ENCODE measurements at places on chromosomes 7 and 10.
A peak's percentile ranks its signal among the peaks of the same experiment; 100 is the strongest.

GRCh38 chr7:23491502-23491901 is 21.2 kb upstream of the IGF2BP3 start:
- DNase-seq, result no peak

DNA sequence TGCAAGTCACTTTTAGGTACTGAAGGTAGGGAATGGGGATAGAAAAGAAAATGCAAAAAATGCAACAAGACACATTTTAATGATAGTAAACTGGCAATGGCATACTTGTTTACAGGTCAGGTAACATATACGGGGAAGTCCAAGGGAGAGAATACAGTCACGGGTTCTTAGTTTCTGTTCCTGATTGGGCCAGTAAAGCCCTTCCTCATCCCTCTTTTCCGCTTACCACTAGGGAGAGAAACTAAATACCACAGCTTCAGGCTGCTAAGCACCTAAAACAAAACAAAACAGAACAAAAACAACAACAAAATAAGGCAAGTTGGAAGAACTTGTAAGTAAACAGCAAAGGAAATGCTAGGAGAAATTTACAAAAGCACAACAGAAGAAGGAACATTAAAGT is 65.2 kb upstream of the OGDHL start:
- no peak for DNase-seq

- DNase-seq, result peak; percentile 52
These were observed 42.1 kb downstream of the FAM53B start for GRCh38 chr10:124701881-124702656.

DNA sequence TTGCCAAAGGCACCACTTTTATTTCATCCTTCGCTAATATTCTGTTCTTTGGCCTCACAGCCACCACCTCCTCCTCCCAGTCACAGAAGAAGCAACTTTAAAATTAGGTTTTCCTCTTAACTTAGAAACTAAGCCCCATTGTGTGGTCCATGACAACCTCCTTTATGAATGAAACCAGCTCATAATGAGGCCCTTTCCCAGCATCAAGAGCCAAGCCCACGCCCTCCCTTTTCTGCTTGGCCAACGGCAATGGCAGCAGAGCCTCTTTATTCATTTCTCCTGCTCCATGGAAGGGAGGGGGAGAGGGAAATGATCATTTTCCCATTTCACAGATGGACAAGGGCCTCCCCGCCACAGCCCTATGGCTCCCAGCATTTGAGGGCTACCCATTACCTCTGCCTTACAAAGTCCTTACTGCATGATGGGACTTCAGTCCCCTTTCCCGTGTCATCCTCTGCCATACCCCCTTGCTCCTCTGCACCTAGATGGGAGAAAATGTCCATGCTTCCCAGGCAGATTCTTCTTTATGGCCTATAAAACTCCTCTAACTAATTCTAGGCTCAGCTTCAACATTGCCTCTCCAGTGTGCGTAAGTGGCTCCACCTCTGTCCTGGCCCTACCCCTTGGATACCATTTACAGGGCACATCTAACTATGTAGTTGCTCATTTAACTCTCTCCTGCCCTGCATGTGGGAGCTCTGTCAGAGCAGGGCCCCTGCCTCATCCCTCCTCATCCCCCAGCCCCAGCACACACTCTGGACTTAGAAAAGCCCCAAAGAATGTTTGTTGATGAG is 475.5 kb downstream of the RPS24 start:
- no peak for DNase-seq

GRCh38 chr10:126014309-126014708 is 117.9 kb downstream of the FANK1 start:
- no peak for DNase-seq

DNA sequence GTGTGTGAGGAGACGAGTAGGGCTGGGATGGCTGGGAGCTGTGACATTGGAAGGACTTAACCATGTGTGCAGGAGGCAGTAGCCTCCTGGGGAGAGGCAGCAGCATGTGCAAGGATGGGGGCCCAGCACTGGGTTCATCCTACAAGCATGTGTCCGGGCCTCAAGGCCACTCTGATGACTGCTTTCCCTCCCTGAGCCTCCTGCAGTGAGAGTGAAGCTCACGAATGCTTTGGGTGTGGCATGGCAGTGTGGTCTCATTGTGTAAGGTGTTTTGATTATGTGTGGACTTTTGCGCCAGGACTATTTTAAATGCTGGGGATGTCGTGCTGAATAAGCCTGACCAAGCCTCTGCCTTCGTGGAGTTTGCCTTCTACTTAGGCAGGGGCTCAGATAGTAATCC is 122.0 kb upstream of the INSYN2A start:
- no peak for DNase-seq

DNA sequence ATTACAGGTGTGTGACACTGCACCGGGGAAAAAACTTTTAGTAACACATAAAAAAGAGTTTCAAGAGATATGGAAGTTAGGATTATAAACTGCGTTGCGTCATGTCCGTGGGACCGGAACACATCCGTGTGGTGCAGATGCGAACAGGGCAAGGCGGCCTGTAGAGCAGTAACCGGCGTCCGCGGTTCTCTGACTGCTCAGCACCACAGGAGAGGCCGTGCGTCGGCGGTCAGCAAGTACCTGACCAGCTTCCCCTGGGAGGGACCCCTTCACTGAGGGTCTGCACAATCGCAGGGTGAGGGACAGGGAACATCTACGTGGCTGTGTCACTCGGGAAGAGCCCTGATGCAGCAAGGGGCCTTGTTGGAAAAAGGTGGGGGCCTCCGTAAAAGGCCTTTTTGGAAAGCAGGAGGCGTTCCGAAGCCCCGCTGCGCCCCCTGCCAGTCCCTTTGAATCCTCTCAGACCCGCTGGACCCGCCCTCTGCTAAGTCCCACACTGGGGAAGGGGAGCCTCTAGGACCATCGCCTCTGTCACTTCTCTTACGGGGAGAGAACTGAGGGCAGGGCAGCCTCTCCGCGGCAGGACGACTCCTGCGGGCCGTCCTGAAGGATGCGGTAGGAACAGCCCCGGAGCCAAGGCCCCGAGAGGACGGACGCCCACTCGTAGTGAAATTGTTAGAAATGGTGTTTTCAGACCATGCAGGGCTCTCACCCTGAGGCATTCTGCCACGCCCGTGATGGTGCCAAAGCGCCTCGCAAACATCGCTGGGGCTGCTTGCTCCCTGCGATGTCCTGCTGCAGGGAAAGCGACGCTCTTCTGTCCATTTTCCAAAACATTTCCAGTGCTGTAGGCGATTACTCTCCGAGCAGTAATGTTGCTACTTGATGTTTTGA is 771.6 kb upstream of the COBL start:
- DNase-seq, result no peak

DNA sequence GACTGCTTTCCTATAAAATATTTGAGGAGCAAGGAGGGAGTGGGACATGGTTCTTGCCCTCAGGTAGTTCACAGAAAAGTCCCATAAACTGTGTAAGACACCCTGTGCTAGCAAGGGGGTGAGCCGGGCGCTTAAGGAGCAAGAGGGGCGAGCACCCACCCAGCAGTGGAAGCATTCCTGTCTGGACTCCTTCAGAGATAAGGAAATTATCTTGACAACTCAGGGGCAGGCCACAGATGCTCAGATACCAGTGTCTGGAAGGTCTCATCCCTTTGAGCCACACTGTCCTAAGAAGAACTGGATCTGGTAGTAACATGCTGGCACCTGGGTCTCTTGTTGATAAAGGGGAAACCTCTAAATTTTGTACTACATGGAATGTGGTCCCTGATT is 54.1 kb downstream of the DAGLB start:
- no peak for DNase-seq

- DNase-seq, result no peak
These were observed 16.7 kb upstream of the AKR1B10 start for GRCh38 chr7:134510646-134511045.

GRCh38 chr7:133117452-133117851 is 35.6 kb upstream of the CHCHD3 start:
- no peak for DNase-seq

- DNase-seq, result no peak
These were observed 292.5 kb upstream of the SEMA3C start for GRCh38 chr7:81211204-81211933.

DNA sequence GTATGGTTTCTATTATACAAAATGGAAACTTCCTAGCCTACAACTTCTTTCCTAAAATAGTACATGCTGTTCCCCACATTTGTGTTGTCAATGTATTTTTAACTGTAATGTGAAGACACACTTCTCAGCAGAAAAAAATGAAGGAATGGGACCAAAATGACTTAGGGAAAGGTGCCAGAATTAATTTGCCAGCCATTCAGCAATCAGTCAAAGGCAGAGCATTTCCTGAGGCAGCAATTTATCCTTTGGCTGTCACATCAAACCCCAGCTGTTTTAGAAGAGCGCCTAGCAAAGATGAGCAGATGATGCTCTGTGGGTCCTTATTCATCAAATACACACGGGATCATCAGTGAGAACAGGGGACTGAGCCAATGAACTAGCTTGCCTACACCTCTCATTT is 592.5 kb downstream of the KCNMA1 start:
- DNase-seq, result no peak

DNA sequence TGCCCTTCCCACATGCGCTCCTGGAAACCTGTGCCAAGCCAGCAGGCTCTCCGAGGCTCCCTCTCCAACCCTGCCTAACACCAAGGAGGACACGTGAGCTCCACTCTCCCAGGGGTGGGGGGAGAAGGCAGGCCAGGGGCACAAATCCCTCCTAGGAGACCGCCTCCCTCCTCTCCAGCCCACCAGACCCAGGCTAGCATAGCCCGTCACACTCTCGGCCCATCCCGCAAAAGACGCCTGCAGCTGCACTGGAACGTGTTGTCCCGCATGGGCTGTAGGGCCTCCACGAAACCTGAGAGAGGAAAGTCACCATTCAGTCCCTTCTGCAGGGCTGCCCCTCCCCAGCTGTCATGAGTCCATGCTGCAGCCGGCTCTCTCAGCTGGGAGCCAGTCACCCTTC is 126.3 kb downstream of the MAD1L1 start:
- DNase-seq, result no peak

- no peak for DNase-seq
These were observed 31.5 kb downstream of the ADD3 start for GRCh38 chr10:110039254-110039653.

DNA sequence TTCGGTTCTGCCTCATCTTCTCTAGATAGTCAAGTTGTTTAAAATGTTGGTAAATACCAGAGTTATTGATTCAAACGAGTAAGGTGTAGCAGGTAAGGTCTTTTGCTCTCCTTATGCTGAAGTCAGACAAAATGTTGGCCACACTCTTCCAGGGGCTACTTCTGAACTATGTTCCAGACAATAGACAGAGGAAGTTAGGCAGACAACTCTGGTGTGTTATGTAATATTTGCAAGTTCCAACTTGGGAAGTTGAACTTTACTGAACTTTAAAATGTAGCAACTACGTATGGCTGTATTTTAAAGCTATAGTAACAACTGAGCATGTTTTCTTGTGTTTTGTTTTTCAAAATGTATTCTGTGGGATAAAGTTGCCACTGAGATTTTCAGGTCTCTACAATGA is 125.7 kb upstream of the NEBL start:
- DNase-seq, result no peak

DNA sequence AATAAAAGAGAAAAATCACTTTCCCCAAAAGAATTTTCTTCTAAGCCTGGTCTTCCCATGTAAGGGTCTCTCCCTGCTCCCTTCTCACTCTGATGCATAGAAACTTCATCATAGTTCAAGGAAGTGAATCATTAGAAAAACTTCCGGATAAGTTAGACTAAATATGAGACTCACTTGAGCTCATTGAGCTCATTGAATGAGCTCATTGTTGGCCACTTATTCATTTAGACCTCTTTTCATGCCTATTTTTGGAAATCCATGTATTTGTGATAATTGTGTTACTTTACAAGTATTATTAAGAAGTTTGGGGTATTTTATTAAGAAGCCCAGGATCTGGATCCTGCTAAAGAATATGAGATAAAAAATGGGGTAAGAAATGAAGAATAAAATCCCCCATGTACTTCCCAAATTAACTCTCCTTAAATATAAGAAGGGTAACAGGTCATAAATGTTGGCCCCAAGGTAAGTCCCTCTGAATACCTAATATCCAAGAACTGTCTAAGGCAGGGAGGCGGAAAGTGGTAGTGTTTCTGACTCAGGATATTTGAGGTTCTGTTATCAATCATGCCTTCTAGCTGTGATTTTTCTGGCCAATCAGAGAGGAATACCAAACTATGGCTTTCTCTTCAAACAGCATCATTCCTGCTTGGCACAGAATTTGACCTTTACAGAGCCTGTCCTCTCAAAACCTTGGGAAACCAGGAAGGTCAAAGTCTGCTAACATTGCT is 236.5 kb upstream of the PTN start:
- no peak for DNase-seq

GRCh38 chr7:2009541-2010001 is 223.2 kb downstream of the MAD1L1 start:
- no peak for DNase-seq

DNA sequence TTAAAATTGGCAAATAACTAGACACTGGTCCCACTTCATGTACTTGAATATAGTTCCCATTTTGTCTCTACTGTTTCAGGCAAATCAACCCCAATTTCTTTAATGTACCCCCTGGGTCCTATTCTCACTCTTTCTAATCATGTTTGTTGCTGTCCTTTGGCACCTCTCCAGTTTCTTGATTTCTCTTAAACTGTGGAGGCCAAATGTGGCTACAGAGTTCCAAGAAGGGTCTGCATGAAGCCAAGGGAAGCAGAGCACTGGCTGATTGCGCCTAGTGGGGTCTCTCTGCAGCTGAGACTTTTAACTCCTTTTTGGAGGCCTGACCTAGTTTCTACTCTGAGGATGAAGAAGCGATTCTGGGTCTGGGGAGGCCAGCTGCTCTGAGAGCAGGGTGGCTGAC is 6.7 kb upstream of the ADAM12 start:
- DNase-seq, result no peak

- DNase-seq, result no peak
These were observed 9.4 kb downstream of the PRSS58 start for GRCh38 chr7:142248166-142249160.

DNA sequence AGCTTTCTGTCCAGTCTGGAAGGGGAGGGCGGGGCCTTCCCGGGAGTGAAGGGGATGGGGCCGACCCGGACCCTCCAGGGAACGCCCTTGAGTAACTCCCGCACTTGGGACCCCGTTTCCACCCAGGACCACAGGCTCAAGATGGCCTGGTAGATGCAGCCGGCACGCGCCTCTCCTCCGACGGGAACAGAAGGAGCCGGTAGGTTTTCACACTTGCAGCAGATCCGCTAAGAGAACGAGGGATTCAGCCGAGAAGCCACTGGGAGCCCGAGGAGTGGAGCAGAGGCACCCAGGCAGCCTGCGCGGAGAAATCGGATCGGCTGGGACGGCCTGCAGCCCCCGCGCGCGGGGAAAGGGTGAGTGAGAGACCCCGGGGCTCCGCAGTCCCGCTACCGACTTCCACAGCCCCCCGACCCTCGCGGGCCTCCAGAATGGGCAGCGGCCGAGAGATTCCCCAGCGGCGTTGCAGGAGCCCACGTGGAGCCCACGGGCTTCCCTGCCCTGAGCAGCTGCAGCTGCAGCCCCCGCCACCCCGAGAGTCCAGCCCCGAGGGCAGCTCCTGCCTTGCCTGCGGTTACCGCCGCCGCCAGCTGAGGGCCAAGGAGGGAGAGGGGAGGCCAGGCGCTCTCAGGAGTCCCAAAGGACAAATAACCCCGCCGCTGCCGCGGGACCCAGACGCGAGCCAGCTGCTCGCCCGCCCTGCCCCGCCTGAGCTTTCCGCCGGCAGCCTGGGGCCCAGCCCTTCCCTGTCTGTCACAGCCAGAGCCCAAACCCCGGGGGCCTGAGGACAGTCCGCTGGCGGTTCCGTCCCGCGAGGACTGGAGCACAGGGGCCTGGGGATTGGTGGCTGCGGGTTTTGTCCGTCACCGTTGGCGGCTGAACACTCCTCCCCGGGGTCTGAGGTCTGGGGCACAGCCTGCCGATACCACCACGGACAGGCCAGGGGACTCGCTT is 21.8 kb downstream of the IFT22 start:
- no peak for DNase-seq

Data from CD4-positive, alpha-beta T cell treated with Interleukin-6 at 100 ng/mL for 8 hours (primary cell).